Anterior cingulate cortex (tissue), 58 donors: ENCODE measurements at places on chromosomes 11 and 22.

DNA sequence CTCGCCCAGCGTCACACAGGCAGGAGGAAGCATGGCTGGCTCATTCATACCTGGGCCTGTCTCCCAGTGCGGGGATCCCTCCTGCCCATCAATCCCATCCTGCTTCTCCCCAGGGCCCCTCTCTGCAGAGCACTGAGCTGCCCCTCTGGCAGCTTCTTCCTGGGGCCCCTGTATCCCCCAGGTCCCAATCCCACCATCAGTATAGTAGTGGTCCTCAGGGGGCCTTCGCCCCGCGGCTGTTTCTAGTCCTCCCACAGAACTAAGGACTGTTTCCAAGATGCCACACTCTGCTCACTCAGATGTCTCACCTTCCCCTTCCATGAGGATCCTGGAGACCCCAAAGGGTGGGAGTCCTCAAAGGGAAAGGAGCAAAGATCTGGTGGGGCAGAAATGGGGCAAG lies 97.6 kb downstream of the PDE2A start:
- DNase-seq: no peak

GRCh38 chr11:66020618-66021357 lies 5.5 kb downstream of the CATSPER1 start:
- DNase-seq: no peak

- DNase-seq: no peak
Observed at GRCh38 chr11:67514116-67514515, 6.2 kb upstream of the CDK2AP2 start.

- no peak for DNase-seq
Observed at GRCh38 chr22:35883031-35883620, 145.5 kb downstream of the RBFOX2 start.

DNA sequence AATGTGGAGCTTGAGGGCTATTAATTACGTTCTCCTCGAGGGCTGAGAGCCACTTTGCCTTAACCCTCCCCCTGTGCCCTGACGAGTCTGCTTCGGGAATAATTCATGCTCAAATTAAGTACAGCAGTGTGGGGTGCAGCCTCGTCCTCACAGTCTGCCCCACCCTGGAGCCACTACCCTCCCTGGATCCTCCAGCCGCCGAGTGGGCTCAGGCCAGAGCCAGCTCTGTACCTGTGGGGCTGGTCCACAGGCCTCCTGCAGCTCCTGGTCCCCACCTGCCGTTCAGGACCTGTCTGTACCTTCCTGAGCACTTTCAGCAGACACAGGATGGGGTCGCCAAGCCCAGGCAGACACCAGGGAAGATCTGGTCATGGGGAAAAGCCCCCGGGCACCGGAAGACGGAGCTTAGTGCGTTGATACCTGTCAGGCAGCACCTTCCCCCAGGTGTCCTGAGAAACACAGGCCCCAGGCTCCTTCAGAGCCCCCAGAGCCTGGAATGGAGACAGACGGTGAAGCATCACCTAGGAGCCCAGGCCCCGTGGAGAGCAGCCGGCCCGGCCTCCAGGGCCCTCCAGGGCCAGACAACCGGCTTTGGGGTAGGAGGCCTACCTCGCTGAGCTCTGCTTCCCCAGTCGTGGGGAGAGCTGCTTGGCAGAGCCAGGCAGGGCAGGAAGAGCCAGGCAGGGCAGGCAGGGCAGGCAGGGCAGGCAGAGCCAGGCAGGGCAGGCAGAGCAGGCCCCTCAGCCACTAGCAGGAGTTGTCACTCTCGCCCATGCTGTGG lies 9.7 kb downstream of the TSPAN32 start:
- no peak for DNase-seq

DNA sequence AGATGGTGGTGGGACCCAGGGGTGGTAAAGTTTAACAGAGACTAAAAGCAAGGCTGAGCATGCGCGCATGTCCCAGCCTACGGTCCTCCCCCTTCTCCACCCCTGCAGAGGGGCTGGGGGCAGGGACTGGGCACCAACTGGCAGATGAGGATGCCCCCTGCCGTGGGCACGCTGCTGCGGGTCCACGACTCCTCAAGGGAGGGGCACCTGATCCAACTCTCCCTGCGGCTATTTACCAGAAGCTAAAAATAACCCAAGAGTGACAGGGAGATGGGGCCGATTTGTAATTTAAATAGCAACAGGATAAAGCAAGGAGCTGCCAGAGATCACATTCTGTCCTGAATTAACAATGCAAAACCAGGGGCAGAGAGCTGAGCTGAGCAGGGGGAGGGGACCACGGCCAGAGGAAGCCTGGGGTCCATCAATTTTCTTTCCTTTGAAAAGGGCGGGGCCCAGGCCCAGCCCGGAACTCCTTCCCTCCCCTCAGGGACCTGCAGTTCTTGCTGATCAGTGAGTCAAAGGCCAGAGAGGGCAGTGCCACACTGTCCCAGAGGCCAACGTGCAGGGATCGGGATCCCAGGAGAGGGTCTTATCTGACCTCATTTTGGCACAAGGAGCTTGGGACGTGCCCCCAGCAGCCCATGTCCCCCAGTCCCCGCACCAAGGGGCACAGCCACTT lies 8.1 kb upstream of the DGKZ start:
- DNase-seq: no peak

- no peak for DNase-seq
Observed at GRCh38 chr22:38867124-38867455, 4.9 kb downstream of the CBX6 start.

- DNase-seq: no peak
Observed at GRCh38 chr22:44188316-44188715, 7.6 kb downstream of the PARVG start.

DNA sequence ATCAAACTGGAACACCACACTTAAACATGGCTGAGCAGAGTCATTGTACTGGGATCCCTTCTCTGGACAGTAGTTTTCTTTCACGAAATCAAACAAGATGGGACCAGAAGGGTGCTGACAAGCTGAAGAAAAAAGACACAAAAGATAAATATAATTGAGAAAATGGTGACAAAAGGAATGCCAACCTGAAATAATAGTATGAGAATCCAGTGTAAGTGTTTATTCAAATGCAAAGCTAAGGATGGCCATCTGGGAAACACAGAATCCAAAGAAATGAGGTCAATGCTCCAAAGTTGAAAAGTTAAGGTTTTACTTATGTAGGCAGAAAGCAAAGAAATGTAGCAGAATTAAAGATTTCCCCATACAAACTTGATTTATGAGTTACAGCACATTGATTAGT lies 5.3 kb upstream of the OR52E5 start:
- DNase-seq: no peak

- DNase-seq: no peak
Observed at GRCh38 chr22:27783436-27784119, 18.0 kb downstream of the MN1 start.

GRCh38 chr11:126647735-126648134 lies 292.2 kb downstream of the ST3GAL4 start:
- DNase-seq: no peak

DNA sequence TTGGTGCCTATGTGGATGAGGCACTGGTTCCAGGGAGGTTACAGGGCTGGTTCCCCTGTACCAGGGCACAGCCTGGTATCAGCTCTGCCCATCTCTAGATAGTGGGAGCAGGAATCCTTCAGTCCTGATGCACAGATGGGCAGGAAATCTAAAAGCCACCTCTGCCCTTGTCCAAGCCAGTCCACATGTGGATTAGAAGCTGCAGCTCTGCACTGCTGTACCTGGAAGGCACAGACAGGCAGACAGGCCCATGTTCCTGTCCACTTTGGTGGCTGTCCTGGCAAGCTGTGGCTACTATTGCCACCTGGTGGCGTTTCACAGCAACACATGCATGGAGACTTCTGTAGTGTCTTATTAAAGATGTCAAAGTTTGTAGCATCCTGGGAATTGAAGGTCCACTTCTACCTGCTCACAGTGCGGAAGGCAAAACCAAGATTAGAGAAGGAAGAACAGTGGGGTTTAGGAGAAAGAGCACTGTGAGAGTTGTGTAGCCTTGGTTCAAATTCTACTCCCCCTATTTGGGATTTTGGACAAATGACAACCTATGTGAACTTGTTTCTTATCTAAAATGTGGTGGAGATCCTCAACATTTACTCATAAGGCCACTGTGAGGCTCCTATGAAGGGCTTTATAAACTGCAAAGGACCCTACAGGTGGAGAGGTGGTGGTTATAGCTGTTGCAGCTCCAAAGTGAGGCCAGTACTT lies 30.1 kb downstream of the NAV2 start:
- DNase-seq: peak; percentile 52

GRCh38 chr22:42994276-42994916 lies 20.6 kb downstream of the PACSIN2 start:
- DNase-seq: no peak

GRCh38 chr22:28983788-28984441 lies 77.7 kb downstream of the C22orf31 start:
- DNase-seq: no peak

- no peak for DNase-seq
Observed at GRCh38 chr22:22003233-22003632, 20.6 kb upstream of the TOP3B start.

- no peak for DNase-seq
Observed at GRCh38 chr11:83827940-83828554, 541.9 kb upstream of the CCDC90B start.

DNA sequence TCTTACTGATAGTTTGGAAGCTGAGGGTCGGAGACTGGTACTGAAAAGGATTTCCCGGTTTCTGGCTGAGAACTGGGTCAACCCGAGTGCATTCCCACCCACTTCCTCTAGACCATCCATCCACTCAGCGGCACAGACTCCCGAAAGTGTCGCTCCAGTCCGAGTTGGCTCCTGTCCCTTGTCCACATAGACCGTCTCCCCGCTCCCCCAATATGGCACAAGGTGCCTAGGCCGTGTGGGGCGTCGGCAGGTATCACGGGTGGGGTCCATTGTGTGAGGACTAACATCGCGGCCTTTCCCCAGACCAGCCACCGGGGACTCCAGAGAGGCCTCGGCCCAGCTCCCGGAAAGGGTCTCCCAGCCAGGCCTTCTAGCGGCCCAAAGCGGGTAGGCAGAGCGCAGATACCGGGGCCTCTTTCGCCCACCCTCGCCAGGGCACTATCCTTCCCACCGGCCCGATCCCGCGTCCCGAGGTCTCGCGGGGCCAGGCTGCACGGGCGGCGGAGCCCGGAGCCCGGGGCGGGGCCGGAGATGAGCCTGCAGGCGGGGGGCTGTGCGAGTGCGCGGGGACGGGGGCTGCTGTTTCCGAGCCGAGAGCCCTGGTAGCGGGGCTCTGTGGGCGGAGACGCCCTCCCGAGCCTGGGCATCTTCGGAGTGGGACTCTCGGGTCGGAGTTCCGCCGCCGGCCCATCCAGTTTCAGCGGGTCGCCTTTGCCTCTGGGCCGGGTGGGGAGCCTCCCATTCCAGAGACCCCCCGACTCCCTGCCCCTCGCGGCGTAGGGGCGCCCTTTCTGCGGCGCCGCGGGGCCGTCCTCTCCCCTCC lies 21.1 kb downstream of the SERPINH1 start:
- DNase-seq: peak; percentile 46

DNA sequence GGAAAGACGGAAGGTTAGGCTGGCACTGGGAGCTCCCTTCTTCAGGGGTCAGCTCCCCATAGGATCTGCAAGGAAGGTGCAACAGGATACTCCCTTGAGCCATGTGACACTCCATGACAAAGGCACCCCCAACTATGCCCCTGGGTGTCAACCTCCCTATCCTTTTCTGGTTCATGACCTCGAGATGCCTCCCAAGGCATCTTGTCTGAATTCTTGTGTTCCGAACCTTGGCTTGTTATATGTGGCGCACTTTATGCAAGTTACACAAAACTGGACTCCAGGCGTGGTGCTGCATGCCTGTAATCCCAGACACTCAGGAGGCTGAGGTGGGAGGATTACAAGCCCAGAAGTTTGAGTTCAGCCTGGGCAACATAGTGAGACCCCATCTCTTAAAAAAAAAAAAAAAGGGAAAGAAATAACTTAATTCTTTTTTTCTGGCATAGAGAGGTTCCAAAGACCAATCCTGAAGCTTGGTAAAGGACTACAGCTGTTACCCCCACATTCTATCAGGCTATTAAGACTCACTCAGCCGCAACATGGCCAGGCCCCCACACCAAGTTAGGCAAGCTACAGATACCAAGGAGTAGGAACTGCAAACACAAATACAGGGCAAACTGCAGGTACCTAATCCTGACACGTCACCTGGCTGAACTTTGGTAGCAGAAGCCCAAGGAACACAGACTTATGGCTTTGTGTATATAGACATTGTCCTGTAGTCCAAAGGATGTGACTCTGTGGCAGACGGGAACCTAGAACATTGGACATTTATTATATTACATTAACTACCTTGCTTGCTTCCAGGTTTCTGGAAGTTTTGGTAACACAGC lies 1.4 kb downstream of the C11orf24 start:
- DNase-seq: no peak

- DNase-seq: no peak
Observed at GRCh38 chr22:26050079-26050478, 119.2 kb upstream of the SEZ6L start.

DNA sequence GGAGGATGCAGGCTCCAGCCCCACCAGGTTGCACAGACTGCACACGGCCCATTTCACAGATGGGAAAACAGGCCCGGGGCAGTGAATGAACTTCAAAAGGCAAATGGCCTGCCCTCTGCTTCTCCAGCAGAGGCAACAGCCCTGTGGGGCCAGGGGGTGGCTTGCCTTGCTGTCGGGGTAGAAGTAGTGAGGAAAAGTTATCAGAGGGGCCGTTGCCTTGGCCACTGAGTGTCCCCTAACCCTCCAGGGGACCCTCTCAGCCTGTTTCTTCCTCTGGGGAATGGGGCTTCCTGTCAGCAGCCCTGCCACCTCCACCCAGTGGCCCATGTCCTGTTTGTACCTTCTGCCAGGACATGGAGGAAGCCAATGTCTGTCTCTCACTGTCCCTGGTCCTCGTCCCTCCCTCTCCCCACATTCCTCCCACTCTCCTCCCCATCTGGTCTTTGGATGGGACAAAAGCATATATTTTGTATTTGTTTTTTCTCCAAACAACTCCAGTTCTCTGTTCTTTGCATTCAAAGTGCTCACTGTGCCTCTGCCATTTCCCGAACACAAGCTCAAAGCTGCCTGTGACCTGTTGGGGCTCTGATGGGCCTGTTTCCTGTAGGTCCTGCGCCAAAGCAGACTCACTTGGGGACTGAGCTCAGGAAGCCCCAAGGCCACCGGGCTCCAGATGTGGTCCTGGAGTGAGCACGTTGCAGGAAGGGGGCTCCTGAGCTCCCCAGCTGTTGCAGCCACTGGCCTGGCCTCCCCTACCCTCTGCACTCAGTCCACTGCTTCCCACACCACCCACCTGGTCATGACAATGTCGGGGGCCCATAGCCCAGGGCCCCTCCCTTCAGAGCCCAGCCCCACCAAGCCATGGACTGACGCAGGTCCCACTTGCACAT lies 9.5 kb downstream of the MAP4K2 start:
- no peak for DNase-seq

GRCh38 chr11:46625406-46625805 lies 8.1 kb downstream of the ATG13 start:
- no peak for DNase-seq

- DNase-seq: no peak
Observed at GRCh38 chr11:78893996-78894395, 319.3 kb upstream of the NARS2 start.

GRCh38 chr11:44853666-44854065 lies 97.0 kb downstream of the TP53I11 start:
- DNase-seq: no peak

- DNase-seq: peak; percentile 30
Observed at GRCh38 chr22:29302402-29302680, 4.1 kb upstream of the GAS2L1 start.

- DNase-seq: no peak
Observed at GRCh38 chr11:86435711-86436110, 61.0 kb downstream of the CCDC81 start.
